ENCODE measurements at places on chromosomes 1 and 21. TPM values are rescaled to one million over a fixed set of nuclear protein-coding genes. Genes with fewer than 3 reads are reported as not detected.

The CD164L2 gene
- not detected for total RNA-seq

The ZNF593OS gene
- total RNA-seq = not detected

The DISP3 gene
- total RNA-seq = 26.7 TPM

The CD52 gene
- 1.1 TPM for total RNA-seq

The PRKAA2 gene
- 35.2 TPM for total RNA-seq

The SLC30A2 gene
- not detected for total RNA-seq

The SLC9C2 gene
- total RNA-seq = 8.3 TPM

The ADGRB2 gene
- 75.0 TPM for total RNA-seq

The ANGPTL1 gene
- 2.7 TPM for total RNA-seq

The RHBDL2 gene
- total RNA-seq = not detected

The RXRG gene
- 0.31 TPM for total RNA-seq

The RUNX3 gene
- 0.16 TPM for total RNA-seq

The FCRL3 gene
- not detected for total RNA-seq

The LCE2A gene
- total RNA-seq = not detected

The ZNF695 gene
- total RNA-seq = 8.6 TPM

The KRTAP11-1 gene
- total RNA-seq = not detected

The CLCA4 gene
- not detected for total RNA-seq

The BMP8A gene
- 0.16 TPM for total RNA-seq

The RNU1-3 gene
- total RNA-seq = under 0.01 TPM

The BGLAP gene
- total RNA-seq = not detected

The GNG5 gene
- total RNA-seq = 2.8 TPM

The CHI3L1 gene
- total RNA-seq = 1.6 TPM

The RBM11 gene
- total RNA-seq = 16.2 TPM

The CELA3A gene
- not detected for total RNA-seq

The MAP10 gene
- 9.0 TPM for total RNA-seq

The LCE3D gene
- total RNA-seq = not detected

The IGSF21 gene
- total RNA-seq = 45.9 TPM

The TMEM50B gene
- 54.1 TPM for total RNA-seq

The PTGS2 gene
- 1.7 TPM for total RNA-seq

The FAAH gene
- 22.5 TPM for total RNA-seq

The NR0B2 gene
- not detected for total RNA-seq

The UBXN10 gene
- total RNA-seq = 1.6 TPM

The SPATA17 gene
- 4.7 TPM for total RNA-seq

The CGN gene
- 3.1 TPM for total RNA-seq

The SHISAL2A gene
- not detected for total RNA-seq

The PPM1J gene
- 4.4 TPM for total RNA-seq

The TRIM67 gene
- total RNA-seq = 44.9 TPM

The SERTAD4 gene
- 3.6 TPM for total RNA-seq

The PYGO2 gene
- 11.2 TPM for total RNA-seq

The TMEM82 gene
- total RNA-seq = not detected

The MEX3A gene
- 42.4 TPM for total RNA-seq

The GPR37L1 gene
- total RNA-seq = 1.1 TPM

The NCAM2 gene
- 82.8 TPM for total RNA-seq

The FHL3 gene
- total RNA-seq = 4.1 TPM
